ENCODE measurements at places on chromosomes 2 and 18. TPM values are rescaled to one million over a fixed set of nuclear protein-coding genes. Genes with fewer than 3 reads are reported as not detected.
A peak's percentile ranks its signal among the peaks of the same experiment; 100 is the strongest.

- no peak for DNase-seq
Observed at GRCh38 chr18:51278045-51278649, 80.7 kb upstream of the MEX3C start.

- peak; percentile 55 for DNase-seq
Observed at GRCh38 chr2:33363325-33364298, 112.8 kb upstream of the RASGRP3 start.

DNA sequence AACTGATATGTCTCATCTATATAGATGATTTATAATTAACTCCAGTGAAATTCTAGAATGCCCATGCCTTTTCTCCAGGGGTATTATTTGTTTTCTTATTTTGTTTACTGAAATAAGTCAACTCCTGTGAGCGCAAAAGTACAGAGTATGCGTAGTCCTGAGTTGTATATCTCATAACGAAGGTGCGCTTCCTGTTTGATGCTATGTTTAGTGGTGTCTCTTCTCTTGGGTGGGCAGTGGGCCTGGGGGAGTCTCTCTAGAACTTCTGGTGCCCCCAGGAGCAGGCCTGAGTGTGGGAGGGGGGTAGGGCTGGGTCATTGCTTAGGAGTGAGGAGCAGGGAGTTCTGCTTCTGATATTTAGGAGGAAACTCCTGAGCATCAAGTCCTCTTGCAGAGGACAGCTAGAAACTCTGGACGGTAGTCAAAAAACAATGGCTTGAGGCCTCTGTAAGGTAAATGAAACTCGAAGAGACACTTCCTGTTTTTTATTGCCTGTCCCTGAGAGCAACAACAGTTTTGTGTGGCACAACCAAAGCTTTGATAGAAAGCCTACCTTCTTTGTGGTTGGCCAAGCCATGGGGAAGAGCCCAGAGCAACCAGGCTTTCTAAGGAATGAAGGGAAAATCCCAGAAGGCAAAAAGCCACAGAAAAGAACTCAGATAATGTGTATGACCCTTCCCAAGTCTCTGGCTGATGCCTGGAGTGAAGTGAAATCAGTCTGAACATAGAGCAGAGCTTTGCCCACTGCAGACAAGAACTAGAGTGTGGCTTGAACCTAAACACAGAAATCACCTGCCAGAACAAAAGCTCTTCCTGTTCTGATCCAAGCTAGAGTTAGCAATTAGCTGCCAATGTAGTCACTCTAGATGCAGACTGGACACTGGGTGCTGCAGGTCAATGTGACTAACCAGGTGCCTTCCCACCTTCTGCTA lies 8.5 kb upstream of the SP140L start:
- no peak for DNase-seq

GRCh38 chr18:57579934-57580333 lies 6.6 kb downstream of the FECH start:
- no peak for DNase-seq

DNA sequence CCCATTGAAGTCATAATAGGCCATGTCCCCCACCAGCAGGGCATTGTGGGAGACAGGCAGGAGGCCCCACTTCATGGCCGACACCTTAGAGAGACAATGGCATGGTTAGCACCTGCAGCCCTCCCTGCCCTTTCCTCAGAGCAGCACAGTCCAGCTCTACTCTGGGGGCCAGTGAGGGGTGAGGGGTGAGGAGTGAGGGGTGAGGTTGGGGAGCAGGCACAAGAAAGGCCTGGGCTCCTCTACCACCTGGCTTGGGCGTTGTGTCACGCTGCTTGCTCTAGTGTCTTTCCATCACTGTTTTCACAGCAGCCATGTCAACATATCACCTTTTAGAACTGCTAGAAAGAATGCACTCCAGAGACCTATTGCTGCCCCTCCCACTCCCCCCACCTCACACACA lies 77.2 kb downstream of the ADD2 start:
- DNase-seq, result no peak

DNA sequence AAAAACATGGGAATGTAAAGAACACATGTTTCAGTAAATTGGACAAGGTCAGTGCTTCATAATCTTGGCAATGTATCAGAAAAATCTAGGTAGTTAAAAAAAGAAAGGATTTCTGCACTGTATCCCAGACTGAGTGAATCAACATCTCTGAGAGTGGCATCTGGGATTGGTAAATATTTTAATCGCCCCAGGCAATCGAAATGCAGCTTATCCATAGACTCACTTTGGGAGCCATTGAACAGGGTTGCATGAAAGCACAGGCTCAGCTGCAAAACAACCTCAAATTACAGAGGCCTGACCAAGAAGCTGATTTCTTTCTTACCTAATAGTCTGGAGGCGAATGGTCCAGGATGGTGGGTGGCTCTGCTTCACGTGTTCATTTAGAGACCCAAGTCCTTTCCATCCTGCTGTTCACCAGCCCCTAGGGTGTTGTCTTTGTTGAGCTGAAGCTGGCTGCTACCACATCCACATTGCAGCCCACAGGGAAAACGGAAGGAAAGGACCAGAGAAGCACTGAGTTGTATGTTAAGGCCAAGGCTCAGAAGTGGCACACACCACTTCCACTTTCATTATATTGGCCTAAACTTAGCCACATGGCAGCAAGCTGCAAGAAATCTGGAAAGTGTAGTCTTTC lies 59.0 kb downstream of the MOGAT1 start:
- DNase-seq, result no peak

- DNase-seq, result peak; percentile 11
Observed at GRCh38 chr2:225938991-225939390, 539.5 kb downstream of the NYAP2 start.

Gene PLEKHH2
- 26.0 TPM for total RNA-seq
